A375 (cell line): ENCODE measurements at places on chromosomes 13 and 19. TPM values are rescaled to one million over a fixed set of nuclear protein-coding genes. Genes with fewer than 3 reads are reported as not detected.

Gene DAND5
- total RNA-seq: 0.38 TPM in 1 of 2 replicates, not detected in the other

Gene UNC13A
- total RNA-seq: 1.6 and 2.3 TPM in 2 replicates

Gene SERP2
- total RNA-seq: not detected in 2 replicates

Gene ZNF737
- 3.2 and 8.6 TPM in 2 replicates for total RNA-seq

Gene NANOS3
- not detected in 2 replicates for total RNA-seq

Gene DIRAS1
- 0.72 and 1.0 TPM in 2 replicates for total RNA-seq

Gene NXNL1
- not detected in 2 replicates for total RNA-seq

Gene SPINT2
- total RNA-seq: 0.08 TPM in 1 of 2 replicates, not detected in the other

Gene PTH2
- not detected in 2 replicates for total RNA-seq

Gene RNF225
- 1.4 and 3.8 TPM in 2 replicates for total RNA-seq

Gene KANK2
- 56.0 and 56.1 TPM in 2 replicates for total RNA-seq

Gene ATCAY
- total RNA-seq: not detected in 2 replicates

Gene PRTN3
- total RNA-seq: not detected in 2 replicates

Gene CDC16
- 23.1 and 28.8 TPM in 2 replicates for total RNA-seq
